ENCODE measurements at places on chromosomes 13 and 19. TPM values are rescaled to one million over a fixed set of nuclear protein-coding genes. Genes with fewer than 3 reads are reported as not detected.

The ZNF558 gene
- 17.7 TPM for total RNA-seq

The ATP4B gene
- total RNA-seq = not detected

The STAP2 gene
- total RNA-seq = 30.2 TPM

The ZNF71 gene
- 8.3 TPM for total RNA-seq

The CAPN12 gene
- not detected for total RNA-seq

The SULT2A1 gene
- total RNA-seq = not detected

The SUPT20H gene
- total RNA-seq = 60.3 TPM

Measured in RPMI7951 (cell line).